Thymus (tissue), 14 donors: ENCODE measurements at places on chromosomes 16 and 17. TPM values are rescaled to one million over a fixed set of nuclear protein-coding genes. Genes with fewer than 3 reads are reported as not detected.

Gene GGA2
- polyA plus RNA-seq = 42.4 TPM

Gene KCNG4
- not detected for polyA plus RNA-seq

Gene KRTAP2-2
- polyA plus RNA-seq = not detected

Gene OR4D1
- polyA plus RNA-seq = 0.11 TPM

Gene PRSS53
- polyA plus RNA-seq = 2.9 TPM

Gene SLC6A2
- 0.25 TPM for polyA plus RNA-seq

Gene ST6GALNAC1
- 1.6 TPM for polyA plus RNA-seq

Gene GDPD1
- 2.5 TPM for polyA plus RNA-seq

Gene CD300E
- polyA plus RNA-seq = 4.0 TPM

Gene USP10
- 44.7 TPM for polyA plus RNA-seq

Gene SOX9
- 1.7 TPM for polyA plus RNA-seq

Gene IGSF6
- polyA plus RNA-seq = 16.2 TPM

Gene SDR42E2
- 0.14 TPM for polyA plus RNA-seq

Gene DNAI2
- 0.78 TPM for polyA plus RNA-seq

Gene WFDC1
- polyA plus RNA-seq = 7.4 TPM

Gene NTN1
- polyA plus RNA-seq = 2.4 TPM

Gene OTOP3
- polyA plus RNA-seq = 0.05 TPM

Gene EFCAB5
- 0.57 TPM for polyA plus RNA-seq

Gene MYH13
- 0.07 TPM for polyA plus RNA-seq

Gene CNGB1
- 0.43 TPM for polyA plus RNA-seq

Gene MYH1
- polyA plus RNA-seq = 0.23 TPM

Gene ENDOV
- 20.7 TPM for polyA plus RNA-seq

Gene TPPP3
- 9.0 TPM for polyA plus RNA-seq

Gene PYDC1
- polyA plus RNA-seq = 10.1 TPM

Gene INCA1
- 1.5 TPM for polyA plus RNA-seq

Gene CPHXL2
- polyA plus RNA-seq = not detected

Gene KRTAP2-1
- 0.05 TPM for polyA plus RNA-seq

Gene DPEP3
- 0.23 TPM for polyA plus RNA-seq

Gene DHRS7C
- 0.07 TPM for polyA plus RNA-seq

Gene TPSD1
- 1.1 TPM for polyA plus RNA-seq

Gene TRAPPC1
- 137 TPM for polyA plus RNA-seq

Gene SPNS2
- 16.1 TPM for polyA plus RNA-seq

Gene TEKT1
- polyA plus RNA-seq = 0.25 TPM

Gene EPX
- polyA plus RNA-seq = 1.3 TPM

Gene NOD2
- polyA plus RNA-seq = 1.9 TPM

Gene CES4A
- 14.6 TPM for polyA plus RNA-seq

Gene HOXB6
- 1.0 TPM for polyA plus RNA-seq

Gene ERN1
- 7.4 TPM for polyA plus RNA-seq

Gene CCL14
- polyA plus RNA-seq = 94.2 TPM

Gene HOXB13
- 0.32 TPM for polyA plus RNA-seq

Gene ARHGAP27
- 73.8 TPM for polyA plus RNA-seq

Gene KRT31
- 6.4 TPM for polyA plus RNA-seq

Gene ALOX12
- 0.32 TPM for polyA plus RNA-seq

Gene PSMB10
- 109 TPM for polyA plus RNA-seq

Gene TBC1D3B
- 3.9 TPM for polyA plus RNA-seq

Gene KRT32
- 2.2 TPM for polyA plus RNA-seq

Gene CLCN7
- 78.5 TPM for polyA plus RNA-seq

Gene TPSB2
- polyA plus RNA-seq = 15.5 TPM

Gene MYH3
- polyA plus RNA-seq = 18.0 TPM

Gene BIRC5
- 6.8 TPM for polyA plus RNA-seq

Gene RNF222
- polyA plus RNA-seq = 0.34 TPM
